Activated T-helper 17 cell treated with anti-CD3 and anti-CD28 coated beads, Interleukin-2, amount 50 U/mL, for 72 hours (primary cell): ENCODE measurements at places on chromosomes 1 and 21. TPM values are rescaled to one million over a fixed set of nuclear protein-coding genes. Genes with fewer than 3 reads are reported as not detected.

The LEPR gene
- 9.2 TPM for total RNA-seq

GRCh38 chr1:204265665-204266064 lies 51.9 kb upstream of the GOLT1A start:
- ATAC-seq = no peak

The ROR1 gene
- total RNA-seq = 0.09 TPM

- peak; percentile 77 for ATAC-seq
Observed at GRCh38 chr1:1825217-1825616, 46.9 kb upstream of the NADK start.

DNA sequence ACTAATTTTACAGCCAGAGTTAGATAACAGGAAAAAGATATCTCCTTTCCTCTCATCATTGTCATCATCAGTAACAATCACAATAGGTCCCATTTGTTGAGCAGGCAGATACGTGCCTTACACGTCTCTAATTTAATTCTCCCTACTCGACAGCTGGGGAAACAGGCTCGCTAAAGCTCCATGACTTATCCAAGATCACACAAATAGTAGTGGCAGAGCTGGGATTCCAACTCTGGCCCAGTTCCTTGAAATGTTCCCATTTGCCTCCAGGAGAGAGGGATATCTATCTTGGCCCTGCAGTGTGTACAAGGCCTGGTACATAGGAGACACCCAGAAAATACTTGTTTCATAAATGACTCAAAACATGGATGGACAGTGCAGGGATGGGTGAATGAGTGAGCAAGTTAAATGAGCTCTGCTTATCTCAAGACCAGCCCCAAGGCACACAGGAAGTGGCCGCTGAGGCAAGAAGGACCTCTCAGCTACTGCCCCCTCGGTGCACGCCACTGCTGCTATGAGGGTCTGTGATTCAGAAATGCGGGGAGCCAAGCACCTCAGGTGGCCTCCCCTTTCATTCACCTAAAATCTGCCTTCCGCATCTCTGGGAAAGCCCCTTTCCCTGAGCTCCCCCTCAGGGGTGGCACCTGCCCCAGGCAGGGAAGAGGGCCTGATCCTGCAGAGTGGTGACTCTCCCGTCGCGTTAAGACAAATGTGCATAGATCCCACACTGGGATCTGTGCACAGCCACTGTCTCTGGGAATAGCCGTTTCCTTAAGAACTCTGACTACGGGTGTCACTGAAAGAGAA lies 3.6 kb downstream of the KCNN3 start:
- peak; percentile 25 for ATAC-seq

DNA sequence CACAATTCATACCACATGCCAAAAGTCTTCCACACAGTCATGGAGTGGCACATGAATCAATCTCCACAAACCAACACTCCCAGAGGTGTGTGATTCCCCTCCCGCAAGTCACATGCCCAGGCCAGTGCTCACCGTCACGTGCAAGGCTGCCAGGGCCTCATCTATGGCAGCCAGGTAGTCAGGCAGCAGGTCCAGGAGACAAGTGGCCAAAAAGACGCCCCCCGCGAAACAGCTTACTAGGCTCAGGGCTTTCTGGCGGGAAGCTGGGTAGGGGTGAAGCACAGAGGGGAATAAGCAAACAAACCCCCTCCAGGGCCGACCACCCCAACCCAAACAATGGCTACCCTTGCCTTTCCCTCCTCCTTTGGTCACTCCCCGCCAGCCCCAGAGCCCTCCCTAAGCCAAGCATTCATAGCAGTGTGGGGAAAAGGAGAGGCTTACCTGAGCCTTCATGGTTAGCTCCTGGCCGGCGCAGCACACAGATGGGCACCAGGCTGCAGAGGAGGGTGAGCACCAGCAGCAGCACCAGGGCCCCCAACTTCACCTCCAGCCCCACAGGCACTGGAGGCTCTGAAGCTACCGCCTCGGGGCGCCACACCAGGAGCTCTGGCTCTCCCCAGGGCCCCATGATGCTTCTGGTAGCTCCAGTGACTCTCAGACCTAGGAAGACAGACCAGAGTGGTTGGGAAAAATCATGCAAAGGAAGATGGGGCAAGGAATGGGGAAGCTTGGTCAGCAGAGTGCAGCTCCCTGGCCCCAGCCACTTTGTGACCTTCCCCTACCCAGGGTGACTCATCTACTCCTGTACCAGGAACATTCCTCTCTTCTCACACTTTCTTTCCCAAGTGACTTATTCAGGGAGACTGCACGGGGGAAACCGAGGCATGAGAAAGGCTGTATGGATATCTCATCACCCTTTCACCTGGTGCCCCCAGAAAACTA lies 978 bp downstream of the SLC39A1 start:
- no peak for ATAC-seq

DNA sequence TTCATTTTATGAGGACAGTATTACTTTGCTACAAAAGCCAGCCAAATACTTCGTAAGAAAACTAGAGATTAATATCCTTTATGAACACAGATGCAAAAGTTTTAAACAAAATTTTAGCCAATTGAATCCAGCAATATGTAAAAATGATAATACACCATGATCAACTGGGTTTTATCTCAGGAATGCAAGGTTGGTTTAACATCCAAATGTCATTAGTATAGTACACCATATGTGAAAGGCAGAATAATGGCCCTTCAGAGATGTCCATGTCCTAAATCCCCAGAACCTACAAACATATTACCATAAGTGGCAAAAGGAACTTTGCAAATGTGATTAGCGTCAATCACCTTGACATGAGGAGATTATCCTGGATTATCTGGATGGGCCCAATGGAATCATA lies 16.7 kb upstream of the KCNJ6 start:
- no peak for ATAC-seq

DNA sequence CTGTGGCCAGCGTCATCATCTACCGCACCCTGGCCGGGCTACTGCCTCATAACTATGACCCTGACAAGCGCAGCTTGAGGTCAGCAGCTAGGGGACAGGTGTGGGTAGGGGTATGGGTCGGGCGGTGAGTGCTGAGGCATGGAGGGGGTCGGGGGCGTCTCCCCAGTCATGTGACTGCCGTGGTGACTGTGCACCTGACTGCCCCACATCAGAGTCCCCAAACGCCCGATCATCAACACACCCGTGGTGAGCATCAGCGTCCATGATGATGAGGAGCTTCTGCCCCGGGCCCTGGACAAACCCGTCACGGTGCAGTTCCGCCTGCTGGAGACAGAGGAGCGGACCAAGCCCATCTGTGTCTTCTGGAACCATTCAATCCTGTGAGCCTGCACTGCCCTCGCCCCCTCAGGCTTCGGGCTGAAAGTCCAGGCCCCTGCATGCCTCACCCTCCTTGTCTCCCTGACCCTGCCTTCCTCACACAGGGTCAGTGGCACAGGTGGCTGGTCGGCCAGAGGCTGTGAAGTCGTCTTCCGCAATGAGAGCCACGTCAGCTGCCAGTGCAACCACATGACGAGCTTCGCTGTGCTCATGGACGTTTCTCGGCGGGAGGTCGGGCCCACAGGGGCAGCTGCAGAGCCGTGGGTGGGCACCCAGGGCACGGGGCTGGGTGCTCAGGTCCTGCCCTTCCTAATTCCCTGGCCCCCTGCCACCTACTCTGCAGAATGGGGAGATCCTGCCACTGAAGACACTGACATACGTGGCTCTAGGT lies 13.5 kb downstream of the PSRC1 start:
- ATAC-seq = no peak

The PTGER3 gene
- total RNA-seq = not detected

DNA sequence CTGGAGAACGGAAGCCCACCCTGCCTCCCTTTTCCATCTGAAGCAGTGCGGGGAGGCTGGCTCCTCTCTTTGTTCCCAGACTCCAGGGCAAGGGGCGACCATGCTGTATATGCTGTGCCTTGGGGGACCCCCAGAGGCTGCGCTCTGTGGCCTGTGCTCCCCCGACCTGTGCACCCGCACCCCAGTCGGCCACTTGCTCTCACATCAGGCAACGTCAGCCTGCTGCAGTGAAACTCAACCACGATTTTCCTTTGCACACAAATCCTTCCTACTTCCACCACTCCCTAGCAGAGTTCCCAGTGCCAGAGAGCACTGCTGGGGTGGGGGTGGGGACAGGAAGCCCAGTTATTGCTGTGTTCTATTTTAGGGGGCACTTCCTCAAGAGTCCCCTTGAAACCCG lies 52.5 kb downstream of the SIM2 start:
- ATAC-seq = no peak

The NGF gene
- total RNA-seq = not detected

DNA sequence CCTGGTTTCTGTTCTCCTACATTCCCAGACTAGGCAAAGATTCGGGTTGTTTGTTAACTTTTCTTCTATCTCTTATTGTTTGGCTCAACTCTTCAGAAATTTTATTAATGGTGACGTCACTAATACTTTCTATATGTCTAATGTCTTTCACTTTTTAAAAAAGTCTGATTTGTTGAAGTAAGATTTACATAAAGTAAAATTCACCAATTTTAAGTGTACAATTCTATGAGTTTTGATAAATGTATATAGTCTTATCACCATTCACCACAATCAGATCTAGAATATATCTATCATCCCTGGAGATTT lies 27.8 kb downstream of the EXTL2 start:
- no peak for ATAC-seq

The KLF17 gene
- total RNA-seq = not detected

DNA sequence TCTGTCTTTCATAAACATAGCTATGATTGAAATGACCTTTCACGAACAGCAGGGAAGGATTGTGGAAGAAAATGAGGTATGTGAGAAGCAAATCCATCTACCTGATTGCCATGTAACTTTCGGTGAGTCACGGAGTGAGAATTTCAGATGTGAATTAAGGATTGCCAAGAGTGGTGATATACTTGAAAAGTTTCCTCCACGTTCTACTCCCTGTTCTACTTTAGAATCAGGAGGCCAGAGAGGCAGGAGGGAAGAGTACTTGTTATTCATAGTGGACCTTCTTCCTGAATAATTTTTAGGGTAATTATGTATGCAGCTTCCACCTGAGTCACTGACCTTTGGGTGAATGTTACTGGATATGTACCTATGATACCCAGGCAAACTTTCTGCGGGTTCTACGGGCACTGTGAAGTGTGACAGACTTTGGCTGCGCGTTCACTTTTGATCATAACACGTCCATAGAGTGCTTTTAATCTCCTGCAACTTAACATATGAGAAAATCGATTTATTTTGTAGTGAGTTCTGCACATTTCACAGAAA lies 2.6 kb upstream of the KCNE1 start:
- ATAC-seq = no peak

- no peak for ATAC-seq
Observed at GRCh38 chr1:21867451-21867996, 55.5 kb downstream of the LDLRAD2 start.

DNA sequence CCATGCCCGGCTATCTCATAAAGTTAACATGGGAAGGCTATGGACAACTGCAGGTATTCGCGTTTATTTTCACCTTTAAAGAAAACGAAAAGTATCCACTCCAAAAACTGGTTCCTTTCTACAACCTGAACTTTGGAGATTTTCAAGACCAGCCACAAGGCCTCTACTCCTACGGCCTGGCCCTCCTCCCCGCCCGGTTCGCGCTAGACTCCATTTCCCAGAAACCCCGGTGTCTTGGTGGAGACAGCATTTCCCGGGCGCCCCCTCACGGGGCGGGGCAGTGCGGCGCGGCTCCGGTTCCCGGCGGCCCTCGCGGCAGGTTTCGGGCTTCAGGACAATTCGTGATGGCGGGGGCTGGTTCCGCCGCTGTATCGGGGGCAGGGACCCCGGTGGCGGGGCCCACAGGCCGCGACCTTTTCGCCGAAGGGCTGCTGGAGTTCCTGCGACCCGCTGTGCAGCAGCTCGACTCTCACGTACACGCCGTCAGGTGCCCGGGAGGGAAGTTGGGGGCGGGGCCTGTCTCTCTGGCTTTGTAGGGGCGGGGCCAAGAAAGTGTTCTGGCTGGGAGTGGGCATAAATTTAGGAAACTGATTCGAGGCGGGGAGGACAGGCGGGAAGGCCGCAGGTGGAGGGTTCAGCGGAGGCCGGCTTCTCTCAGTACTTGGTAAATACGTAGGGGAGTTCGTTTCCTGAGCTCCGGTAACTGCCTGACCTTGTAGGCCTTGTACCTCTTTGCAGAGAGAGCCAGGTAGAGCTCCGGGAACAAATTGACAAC lies at the start of gene SNAPIN:
Gene SNAPIN, plus strand, starts transcription at position 304 of the 775 bp plus-strand sequence. Its CDS starts 41 bp downstream, at position 345.
- peak; percentile 95 for ATAC-seq

The ENAH gene
- 0.08 TPM for total RNA-seq

- ATAC-seq = no peak
Observed at GRCh38 chr1:215987092-215987875, 420.2 kb downstream of the KCTD3 start.

DNA sequence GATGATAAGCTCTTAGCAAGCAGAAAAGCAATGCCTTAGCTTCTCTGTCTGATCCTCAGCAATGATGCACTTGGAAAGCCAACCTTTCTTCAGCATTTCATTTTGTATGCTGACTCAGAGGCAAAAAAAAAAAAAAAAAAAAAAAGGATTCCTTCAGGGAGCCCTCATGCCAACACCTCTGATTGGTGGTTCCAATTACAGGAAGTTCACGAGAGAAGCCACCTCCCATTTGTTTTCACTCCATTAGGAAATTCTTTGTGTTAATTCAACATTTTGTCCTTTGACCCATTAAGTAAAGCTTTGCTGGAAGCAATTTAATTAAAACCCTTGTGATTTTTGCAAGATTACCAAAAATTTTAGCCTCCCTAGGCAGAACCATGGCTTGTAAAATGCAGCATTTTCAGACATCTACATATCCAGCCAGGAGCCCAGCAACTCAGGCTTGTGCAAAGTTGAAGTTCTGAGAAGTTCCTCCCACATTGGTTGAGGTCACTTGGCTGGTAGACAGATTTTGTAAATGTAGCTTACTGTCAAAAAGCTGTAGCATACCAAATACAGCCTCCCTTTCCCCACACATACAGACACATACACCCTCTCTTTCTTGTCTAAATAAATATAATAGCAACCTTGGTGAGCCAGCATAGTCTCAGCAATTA lies 27.1 kb upstream of the VTCN1 start:
- no peak for ATAC-seq

The SAMD13 gene
- total RNA-seq = not detected

DNA sequence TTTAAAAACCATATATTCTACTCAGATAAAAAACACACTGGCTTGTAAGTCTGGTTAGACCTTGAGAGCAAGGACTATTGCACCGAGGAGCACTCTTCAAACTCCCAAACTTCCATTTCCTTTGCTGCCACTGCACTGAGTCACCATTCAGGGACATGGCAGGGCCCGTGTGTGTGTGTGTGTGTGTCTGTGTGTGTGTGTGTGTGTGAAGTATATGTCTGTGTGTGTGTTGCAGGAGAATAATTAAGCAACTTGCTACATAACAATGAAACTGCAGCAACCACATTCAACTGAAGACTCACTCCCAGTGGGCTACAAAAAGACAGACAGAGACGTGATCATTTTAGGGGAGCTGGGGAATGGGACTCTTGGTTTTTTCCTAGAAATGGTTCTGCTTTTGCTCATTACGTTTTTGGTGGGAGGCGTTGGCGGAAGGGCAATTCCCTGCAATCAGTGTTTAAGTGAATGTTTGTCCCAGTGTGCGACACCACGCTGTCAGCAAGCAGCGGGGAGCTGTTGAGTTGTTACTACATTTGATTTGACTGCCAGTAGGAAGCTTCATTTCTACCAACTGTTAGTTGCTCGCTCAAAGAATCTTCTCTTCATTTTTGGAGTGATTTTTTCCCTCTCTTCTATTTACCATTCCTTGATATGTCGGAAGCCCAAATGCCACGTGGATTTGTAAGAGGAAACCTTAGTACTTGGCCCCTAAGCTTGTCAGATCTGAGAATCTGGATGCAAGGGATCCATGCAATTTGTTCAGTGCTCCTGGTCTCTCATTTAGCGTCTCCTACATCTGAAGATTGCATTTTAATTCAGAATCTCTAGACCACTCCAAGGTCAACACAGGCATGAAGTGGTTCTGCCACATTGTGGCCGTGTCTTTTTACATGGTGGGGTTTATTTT lies 36.1 kb downstream of the ESRRG start:
- no peak for ATAC-seq
